ENCODE measurements at places on chromosomes 5 and 9. TPM values are rescaled to one million over a fixed set of nuclear protein-coding genes. Genes with fewer than 3 reads are reported as not detected.

DNA sequence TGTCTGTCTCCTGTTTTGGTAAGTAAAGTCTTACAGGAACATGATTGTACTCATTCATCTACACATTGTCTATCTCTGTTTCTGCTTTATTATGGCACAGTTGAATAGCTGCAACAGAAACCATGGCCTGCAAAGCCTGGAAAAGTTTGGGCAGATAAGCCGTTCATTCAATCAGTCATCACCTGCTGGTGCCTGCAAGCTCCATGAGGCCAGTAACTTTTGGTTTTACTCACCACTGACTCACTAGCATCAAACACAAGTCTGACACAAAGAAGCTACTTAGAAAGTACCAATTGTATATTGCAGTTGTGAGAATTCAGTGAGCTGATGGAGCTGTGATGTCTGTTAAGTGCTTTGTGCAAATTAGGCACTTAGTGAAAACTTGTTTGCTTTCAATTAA lies 373.6 kb upstream of the SGCD start:
- peak; percentile 72 for DNase-seq
- peak overlapping the region; percentile 0 for H3K27ac ChIP-seq
- no peaks in the 10 kb centered on the region for H3K36me3 ChIP-seq
- no peak overlapping the region for H3K4me3 ChIP-seq
- peaks cover 10% of the 10 kb centered on the region for H3K4me1 ChIP-seq

- H3K36me3 ChIP-seq = no peaks in the 10 kb centered on the region
- no peak overlapping the region for H3K4me3 ChIP-seq
- H3K4me1 ChIP-seq = peaks cover 5% of the 10 kb centered on the region
- H3K27me3 ChIP-seq = no peaks in the 10 kb centered on the region
These were observed 25.7 kb upstream of the EEIG1 start for GRCh38 chr9:128006332-128006996.

DNA sequence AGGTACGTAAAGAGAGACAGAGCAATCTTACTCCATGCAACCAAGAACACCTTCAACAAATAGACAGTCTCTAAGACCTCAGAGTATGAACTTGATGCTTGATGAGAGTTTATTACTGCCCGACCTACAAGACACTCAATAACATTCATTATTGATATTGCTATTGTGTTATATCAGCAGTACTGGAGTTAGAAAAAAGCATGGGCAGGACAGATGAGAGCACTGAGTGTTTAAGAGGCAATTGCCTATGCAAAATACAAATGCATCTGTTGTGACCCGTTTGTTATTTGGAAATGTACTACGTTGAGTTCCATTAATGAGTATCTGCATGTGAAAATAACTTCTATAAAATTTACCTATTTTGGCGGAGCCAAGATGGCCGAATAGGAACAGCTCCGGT lies 8.1 kb upstream of the MARCOL start:
- no peak for DNase-seq
- no peak overlapping the region for H3K27ac ChIP-seq
- no peaks in the 10 kb centered on the region for H3K27me3 ChIP-seq
- no peaks in the 10 kb centered on the region for H3K4me1 ChIP-seq

SPATA6L gene
- total RNA-seq = 0.28 TPM

STING1 gene
- 20.6 TPM for total RNA-seq

All from IMR-90 (cell line).